ENCODE measurements at places on chromosomes 1 and 21. TPM values are rescaled to one million over a fixed set of nuclear protein-coding genes. Genes with fewer than 3 reads are reported as not detected.

Gene KLF18
- not detected for total RNA-seq

Gene C1orf116
- total RNA-seq = 0.07 TPM

Gene MPZ
- total RNA-seq = 1.7 TPM

Gene TTLL10
- not detected for total RNA-seq

- H3K4me3 ChIP-seq = no peak overlapping the region
- no peaks in the 10 kb centered on the region for H3K4me1 ChIP-seq
- DNase-seq = no peak
- no peaks in the 10 kb centered on the region for H3K27me3 ChIP-seq
- H3K27ac ChIP-seq = peak overlapping the region; percentile 49
These were observed 34.6 kb downstream of the CFAP57 start for GRCh38 chr1:43206600-43207228.

- H3K27me3 ChIP-seq = no peaks in the 10 kb centered on the region
- H3K4me3 ChIP-seq = no peak overlapping the region
- H3K27ac ChIP-seq = no peak overlapping the region
These were observed 132.5 kb upstream of the CACHD1 start for GRCh38 chr1:64337475-64337874.

DNA sequence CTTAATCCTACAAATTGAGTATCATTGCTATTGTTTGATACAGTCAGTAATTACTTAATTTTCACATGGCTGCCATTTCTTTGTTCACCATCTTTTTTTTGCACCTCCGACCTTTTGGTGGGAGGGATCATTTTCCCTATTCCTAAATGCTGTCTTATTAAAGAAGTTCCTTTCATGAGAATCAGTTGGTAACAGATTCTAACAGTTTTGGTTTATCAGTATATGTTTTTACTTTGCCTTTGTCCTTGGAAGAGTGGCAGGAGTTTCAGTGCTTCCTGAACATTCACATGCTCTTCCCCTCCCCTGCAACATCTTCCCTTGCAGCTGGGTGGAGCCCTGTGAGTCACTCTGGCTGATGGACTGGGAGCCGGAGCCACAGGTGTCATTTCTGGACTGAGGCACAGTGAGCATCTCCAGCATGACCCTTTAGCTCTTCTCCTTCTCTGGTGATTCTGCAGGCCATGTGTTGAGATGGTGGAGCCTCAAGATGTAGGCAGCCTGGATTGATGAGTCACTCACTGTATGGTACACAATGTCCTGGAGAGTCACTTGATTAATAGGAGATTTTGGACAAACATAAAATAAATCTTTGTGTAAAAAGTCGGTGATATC lies 217.7 kb downstream of the URB2 start:
- no peaks in the 10 kb centered on the region for H3K36me3 ChIP-seq
- H3K4me1 ChIP-seq = peaks cover 15% of the 10 kb centered on the region
- H3K27me3 ChIP-seq = no peaks in the 10 kb centered on the region
- no peak overlapping the region for H3K4me3 ChIP-seq
- H3K27ac ChIP-seq = peak overlapping the region; percentile 33

- no peaks in the 10 kb centered on the region for H3K4me1 ChIP-seq
- no peaks in the 10 kb centered on the region for H3K27me3 ChIP-seq
- no peak for DNase-seq
- H3K27ac ChIP-seq = no peak overlapping the region
- no peaks in the 10 kb centered on the region for H3K36me3 ChIP-seq
These were observed 42.6 kb upstream of the PTGS2 start for GRCh38 chr1:186722711-186723309.

GRCh38 chr1:231966983-231967382 lies 340.4 kb downstream of the DISC1 start:
- no peak for DNase-seq
- no peaks in the 10 kb centered on the region for H3K36me3 ChIP-seq
- no peaks in the 10 kb centered on the region for H3K4me1 ChIP-seq
- H3K27ac ChIP-seq = no peak overlapping the region
- no peak overlapping the region for H3K4me3 ChIP-seq
- no peaks in the 10 kb centered on the region for H3K27me3 ChIP-seq

GRCh38 chr1:52182874-52183400 lies 41.0 kb downstream of the ZFYVE9 start:
- no peak overlapping the region for H3K4me3 ChIP-seq
- H3K36me3 ChIP-seq = no peaks in the 10 kb centered on the region
- no peaks in the 10 kb centered on the region for H3K27me3 ChIP-seq

GRCh38 chr1:94269921-94270320 lies 32.5 kb upstream of the ARHGAP29 start:
- no peaks in the 10 kb centered on the region for H3K36me3 ChIP-seq
- no peak overlapping the region for H3K27ac ChIP-seq
- no peak for DNase-seq
- H3K27me3 ChIP-seq = no peaks in the 10 kb centered on the region
- H3K4me1 ChIP-seq = no peaks in the 10 kb centered on the region
- no peak overlapping the region for H3K4me3 ChIP-seq

- DNase-seq = no peak
- H3K27ac ChIP-seq = peak overlapping the region; percentile 92
- H3K27me3 ChIP-seq = no peaks in the 10 kb centered on the region
These were observed 407 bp downstream of the GALNT2 start for GRCh38 chr1:230067419-230067870.

DNA sequence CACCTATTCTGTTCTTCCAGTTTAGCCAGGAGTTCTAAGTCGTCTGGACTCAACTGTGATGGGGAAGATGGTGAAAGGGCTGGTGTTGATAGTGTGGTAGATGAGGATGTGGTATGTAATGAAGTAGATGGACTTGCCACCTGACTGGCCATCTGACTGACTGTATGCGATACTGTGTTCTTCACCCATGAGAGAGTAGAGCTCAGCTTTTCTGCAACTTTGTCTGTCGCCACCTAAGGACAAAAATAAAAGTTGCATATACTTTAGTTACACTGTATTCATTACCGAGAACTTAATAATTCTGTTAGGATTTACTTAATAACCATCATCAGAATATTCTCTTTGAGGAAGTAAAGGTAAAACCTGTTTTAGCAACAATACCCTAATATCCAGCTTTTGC lies 48.5 kb downstream of the EVI5 start:
- no peak for DNase-seq
- H3K4me3 ChIP-seq = no peak overlapping the region
- H3K27me3 ChIP-seq = no peaks in the 10 kb centered on the region
- H3K36me3 ChIP-seq = peaks cover 5% of the 10 kb centered on the region

DNA sequence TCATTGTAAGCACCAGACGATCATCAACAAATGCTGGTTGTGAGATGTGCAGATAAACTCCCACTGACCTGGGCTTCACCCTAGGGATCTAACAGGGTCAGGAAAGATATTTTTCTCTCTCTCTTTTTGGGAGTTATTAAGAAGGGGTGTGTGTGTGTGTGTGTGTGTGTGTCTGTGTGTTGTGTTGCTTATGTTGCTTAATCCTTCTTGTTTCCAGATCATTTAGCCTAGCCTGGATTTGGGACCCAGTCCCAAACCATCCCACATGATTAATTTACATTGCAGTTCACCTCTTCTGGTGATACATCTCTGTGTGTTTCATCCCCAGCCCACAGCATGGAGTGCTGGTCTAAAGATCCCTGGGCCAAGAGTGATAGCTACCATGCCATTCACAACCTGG lies 122.8 kb upstream of the IPO9 start:
- no peak overlapping the region for H3K4me3 ChIP-seq
- H3K27ac ChIP-seq = no peak overlapping the region
- H3K4me1 ChIP-seq = no peaks in the 10 kb centered on the region
- no peak for DNase-seq
- H3K27me3 ChIP-seq = no peaks in the 10 kb centered on the region

GRCh38 chr1:192877283-192877886 lies 68.5 kb downstream of the RGS2 start:
- H3K4me3 ChIP-seq = no peak overlapping the region
- H3K4me1 ChIP-seq = no peaks in the 10 kb centered on the region
- no peaks in the 10 kb centered on the region for H3K27me3 ChIP-seq

Data from right atrium auricular region (tissue), 2 donors.